ENCODE measurements at places on chromosomes 7 and 10.
A peak's percentile ranks its signal among the peaks of the same experiment; 100 is the strongest.

DNA sequence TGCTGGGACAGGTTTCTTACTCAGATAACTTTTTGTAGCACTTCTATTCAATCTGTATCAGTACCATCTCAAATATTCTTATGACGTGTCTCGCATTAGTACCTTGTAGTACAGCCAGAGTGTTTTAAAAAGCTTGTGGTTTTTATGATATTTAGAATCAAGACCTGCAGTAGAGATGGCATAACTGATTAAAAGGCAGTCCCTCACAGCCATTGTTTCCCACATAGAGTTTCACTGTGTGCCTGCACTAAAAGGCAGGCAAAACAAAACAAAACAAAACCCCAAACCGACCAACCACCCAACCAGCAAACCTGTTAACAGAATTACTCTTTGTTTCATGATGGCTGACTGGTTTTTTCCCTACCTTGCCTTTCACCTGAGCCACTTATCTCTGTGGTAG is 221.3 kb upstream of the DGKB start:
- no peak for DNase-seq

- no peak for DNase-seq
These were observed 73.5 kb downstream of the TBXAS1 start for GRCh38 chr7:139902436-139903102.

DNA sequence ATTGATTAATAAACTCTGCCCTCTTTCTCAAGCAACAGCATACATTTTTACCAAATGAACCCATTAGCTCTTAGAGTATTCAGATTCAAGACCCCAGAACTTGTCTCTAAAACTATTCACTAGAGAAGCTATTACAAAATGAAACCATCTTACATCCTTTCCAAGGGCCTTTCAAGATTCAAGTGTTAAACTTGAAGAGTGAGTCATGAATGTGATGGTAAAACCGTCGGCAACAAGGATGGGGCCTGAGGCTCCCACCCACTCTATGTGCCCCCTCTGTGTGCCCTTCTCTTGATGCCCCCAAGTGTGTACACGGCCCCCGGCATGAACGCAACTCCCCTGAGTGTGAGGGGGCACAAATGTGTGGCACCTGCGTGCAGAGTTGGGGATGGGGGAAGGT is 46.4 kb downstream of the SFMBT2 start:
- DNase-seq, result no peak

GRCh38 chr7:51020944-51021343 is 238.2 kb upstream of the GRB10 start:
- DNase-seq, result no peak

- DNase-seq, result no peak
These were observed 2.5 kb downstream of the KIAA1549 start for GRCh38 chr7:138978541-138979184.

GRCh38 chr10:30734901-30735300 is 105.3 kb upstream of the LYZL2 start:
- no peak for DNase-seq

- DNase-seq, result peak; percentile 82
These were observed 144.4 kb downstream of the ARID5B start for GRCh38 chr10:62045765-62046521.

DNA sequence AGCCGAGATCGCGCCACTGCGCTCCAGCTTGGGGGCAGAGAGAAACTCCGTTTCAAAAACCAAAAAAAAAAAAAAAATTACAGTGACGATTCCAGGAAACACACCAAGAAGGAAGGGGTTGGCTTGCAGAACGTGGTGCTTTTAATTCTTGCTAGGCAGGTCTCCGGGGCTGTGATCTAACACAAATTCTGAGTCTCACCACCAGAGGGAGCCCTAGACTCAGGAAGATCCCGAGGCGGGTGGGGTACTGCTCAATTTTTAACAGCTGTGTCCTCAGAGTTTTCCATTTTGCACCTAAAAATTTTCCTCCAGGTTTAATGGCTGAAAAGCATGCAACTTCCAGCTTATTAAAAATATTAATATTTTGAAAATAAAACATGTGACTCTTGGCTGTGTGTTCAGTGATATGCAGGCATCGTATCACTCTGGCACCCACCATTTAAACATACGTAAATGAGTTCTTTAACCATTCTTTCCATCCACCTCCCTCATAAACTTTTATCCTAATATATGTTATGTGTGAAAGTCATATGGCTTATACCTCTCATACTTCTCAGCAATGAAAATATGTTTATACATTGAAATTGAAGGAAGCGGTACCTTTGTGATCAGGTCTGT is 26.5 kb upstream of the NUB1 start:
- DNase-seq, result peak; percentile 40

DNA sequence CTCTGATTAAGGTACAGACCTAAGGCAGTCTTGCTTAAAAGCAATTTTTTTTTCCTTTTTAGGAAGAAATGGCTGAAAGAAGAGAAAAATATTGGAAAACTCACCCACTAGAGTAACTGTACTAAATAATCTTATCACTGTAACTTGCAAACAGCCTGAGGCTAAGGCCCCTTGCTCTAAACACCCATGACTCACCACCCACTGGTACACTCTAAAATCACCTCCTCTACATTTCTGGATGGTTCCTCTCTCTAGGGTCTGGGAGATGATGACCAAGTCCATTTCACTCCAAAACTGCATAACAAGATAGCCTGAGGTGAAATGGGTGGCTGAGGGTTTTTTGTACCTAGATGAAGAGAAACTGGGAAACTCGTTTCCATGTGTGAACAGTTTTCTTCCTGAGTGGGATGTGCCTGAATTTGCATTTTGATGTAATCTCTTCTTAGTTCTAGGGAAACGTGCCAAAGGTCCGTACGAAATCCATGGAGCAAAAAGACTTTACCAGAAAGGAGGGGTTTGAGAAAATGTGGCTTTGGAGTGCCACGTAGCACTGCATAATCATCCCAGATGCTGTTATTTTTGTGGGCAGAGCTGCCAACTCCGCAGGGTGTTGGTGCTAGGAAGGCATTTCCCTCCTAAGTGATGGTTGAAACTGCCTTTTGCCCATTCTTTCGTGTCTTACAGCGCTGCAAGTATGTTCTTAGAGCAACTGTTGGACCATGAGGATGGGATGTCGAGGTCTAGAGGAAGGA is 113.5 kb upstream of the C10orf90 start:
- DNase-seq, result no peak

GRCh38 chr10:72981028-72981881 is 26.6 kb upstream of the PLA2G12B start:
- DNase-seq, result no peak

- no peak for DNase-seq
These were observed 83.8 kb upstream of the TMEM168 start for GRCh38 chr7:112873831-112874553.

GRCh38 chr10:130877126-130877525 is 434.4 kb downstream of the TCERG1L start:
- no peak for DNase-seq

GRCh38 chr10:99233000-99233688 is 2.5 kb downstream of the HPSE2 start:
- no peak for DNase-seq

GRCh38 chr10:83680470-83680891 is 458.8 kb upstream of the GHITM start:
- no peak for DNase-seq

- no peak for DNase-seq
These were observed 28.0 kb upstream of the GSAP start for GRCh38 chr7:77444123-77444522.

DNA sequence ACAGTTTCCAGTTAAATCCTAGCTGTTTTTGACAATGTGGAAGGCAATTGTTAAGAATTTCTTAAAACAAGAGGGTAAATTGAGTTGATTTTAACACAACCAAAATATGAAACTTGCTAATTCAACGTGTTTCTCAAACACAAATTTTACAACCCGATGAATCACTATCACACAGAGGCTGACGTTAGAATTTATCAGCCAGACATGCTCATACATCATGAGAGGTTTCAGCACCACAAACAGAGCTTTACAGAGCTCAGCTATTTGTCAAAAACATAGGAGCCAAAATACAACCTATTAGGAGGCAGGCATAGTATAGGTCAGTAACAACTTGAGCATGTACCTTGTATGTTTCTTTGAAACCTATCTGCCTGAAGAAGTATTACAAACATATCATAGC is 36.1 kb downstream of the LRRN3 start:
- DNase-seq, result no peak

GRCh38 chr10:129027906-129028305 is 439.1 kb upstream of the MGMT start:
- no peak for DNase-seq

GRCh38 chr7:7582596-7582995 is 15.9 kb downstream of the MIOS start:
- no peak for DNase-seq

DNA sequence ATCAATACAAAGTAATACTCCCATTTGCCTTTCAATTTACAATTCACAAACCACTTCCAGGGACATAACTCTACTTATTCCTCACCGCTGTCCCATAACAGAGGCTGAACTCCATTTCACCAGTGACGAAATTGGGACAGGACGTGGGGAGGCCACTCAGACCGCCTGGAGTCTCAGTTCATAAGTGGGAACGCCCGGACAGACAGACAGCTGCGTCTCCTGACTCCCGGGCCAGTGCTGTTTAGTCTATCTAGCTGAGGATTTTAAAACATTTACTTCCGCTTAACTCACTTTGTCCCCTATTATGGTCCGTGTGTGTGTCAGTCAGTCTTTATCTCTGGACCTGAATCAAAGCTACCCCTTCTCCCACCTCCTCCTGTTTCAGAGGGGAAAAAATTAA is 67.4 kb upstream of the ZNF438 start:
- no peak for DNase-seq

- DNase-seq, result peak; percentile 15
These were observed 423 bp downstream of the BAZ1B start for GRCh38 chr7:73521636-73522104.

GRCh38 chr7:26100406-26101339 is 51.3 kb upstream of the NFE2L3 start:
- no peak for DNase-seq

DNA sequence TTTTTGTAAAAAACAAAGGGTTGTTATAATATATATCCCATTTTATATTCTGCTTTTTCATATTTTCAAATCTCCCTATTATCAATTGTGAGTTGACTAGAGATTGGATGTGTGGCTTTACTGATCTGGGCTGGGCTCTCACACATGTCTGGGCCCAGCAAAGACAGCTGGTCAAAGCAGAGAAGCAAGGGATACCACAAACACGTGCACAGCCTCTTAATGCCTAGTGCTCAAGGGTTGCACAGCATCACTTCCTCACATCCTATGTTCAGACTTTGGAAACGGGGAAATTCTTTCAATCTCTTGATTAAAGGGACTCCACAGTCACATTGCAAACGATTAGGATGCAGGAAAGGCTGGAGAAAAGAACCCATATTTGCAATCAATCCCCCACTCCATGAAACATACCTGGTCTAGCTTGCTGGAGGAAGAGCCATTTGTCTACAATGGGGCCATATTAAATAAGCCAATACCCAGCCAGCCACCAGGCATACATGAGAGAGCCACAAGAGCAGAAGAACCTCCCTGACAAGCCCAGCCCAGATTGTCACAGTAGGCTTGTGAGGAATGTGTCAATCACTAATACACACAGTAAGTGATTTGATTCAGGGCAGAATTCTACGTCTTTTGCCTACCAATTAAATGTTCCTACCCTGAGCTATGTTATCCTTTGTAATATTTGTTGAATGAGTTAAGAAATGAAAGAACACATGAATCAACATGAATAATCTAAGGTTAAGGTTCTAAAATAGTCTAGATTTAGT is 431.2 kb downstream of the TNS3 start:
- DNase-seq, result no peak

DNA sequence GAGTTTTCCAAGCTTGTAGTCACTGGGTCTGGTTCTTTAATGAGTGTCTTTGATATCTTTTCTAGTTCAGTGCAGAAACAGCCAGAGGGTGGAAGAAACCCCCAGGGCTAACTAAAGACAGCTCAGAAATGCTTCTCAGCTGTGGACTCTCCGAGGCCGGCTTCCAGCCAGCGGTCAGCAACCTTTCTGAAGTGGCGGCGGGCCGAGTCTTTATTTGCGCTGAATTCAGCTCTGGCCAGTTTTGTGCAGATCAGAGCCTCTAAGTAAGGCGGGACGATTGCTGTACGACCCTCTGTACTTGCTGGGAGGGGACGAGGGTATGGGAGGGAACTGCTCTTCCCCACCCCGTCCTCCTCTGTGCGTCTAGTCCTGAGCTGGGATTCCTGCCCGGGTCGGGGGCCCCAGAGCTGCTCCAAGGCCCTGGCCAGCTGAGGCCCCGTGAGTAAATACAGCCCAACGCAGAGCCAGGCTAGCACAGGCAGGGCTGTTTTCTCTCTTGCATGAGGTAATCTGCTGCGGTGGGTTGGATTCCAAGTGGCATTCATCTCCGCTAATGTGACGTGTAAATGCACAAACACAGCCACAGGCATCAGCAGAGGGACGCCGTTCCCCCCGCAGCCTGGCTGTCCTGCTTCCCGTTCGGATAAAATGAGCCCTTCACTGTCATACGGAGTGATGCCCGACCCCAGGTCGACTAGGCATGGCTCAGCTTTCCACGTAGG is 159.8 kb downstream of the PIP4K2A start:
- DNase-seq, result peak; percentile 73

DNA sequence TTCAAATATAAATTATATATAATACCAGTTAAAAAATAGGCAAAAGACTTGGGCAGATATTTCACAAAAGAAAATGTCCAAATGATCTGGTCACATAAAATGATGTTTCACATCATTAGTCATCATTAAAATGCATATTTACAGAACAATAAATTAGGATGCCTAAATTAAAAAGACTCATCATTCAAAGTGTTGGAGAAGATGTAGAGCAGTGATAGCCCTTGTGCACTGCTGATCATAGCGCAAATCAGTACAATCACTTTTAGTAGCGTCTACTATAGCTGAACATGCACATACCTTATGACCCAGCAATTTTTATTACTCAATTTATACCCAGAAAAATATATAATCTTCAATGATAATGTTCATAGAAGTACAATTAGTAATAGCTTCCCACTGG is 333.3 kb upstream of the ETV1 start:
- no peak for DNase-seq

- DNase-seq, result no peak
These were observed 17.4 kb downstream of the RGS10 start for GRCh38 chr10:119525116-119525515.

DNA sequence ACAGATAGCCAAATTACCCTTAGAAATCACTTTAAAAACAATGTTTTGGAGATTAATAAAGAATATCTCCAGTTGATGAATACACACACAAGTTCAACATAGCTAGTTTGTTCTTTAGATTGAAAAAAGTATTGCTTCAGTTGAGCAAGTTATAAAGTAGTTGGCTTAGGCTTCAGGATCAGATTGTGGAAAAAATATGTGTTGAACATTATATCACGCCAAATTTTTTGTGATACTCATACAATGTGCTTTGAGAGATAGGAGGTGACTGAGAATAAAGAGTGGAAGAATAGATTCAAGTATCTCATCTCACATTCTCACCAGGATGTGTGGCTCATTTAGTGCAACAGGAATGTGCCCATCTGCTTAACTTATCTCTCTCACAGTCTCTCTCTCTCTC is 553.3 kb downstream of the HTR7 start:
- no peak for DNase-seq

- no peak for DNase-seq
These were observed 222.8 kb upstream of the KLF6 start for GRCh38 chr10:4007771-4008170.

- no peak for DNase-seq
These were observed 430.3 kb upstream of the SEMA3A start for GRCh38 chr7:84624927-84625326.
